Osteocyte (in vitro differentiated cells): ENCODE measurements at places on chromosomes 2 and 18. TPM values are rescaled to one million over a fixed set of nuclear protein-coding genes. Genes with fewer than 3 reads are reported as not detected.

Gene CFAP53
- 0.39 and 0.78 TPM in 2 replicates for total RNA-seq

Gene SNRPD1
- 36.2 and 37.7 TPM in 2 replicates for total RNA-seq

GRCh38 chr2:59888015-59888414, 665.4 kb downstream of the BCL11A start:
- H3K27ac ChIP-seq: no peak overlapping the region
- no peaks in the 10 kb centered on the region for H3K4me1 ChIP-seq
- no peak overlapping the region for H3K4me3 ChIP-seq
- no peaks in the 10 kb centered on the region for H3K36me3 ChIP-seq
- no peak for DNase-seq

DNA sequence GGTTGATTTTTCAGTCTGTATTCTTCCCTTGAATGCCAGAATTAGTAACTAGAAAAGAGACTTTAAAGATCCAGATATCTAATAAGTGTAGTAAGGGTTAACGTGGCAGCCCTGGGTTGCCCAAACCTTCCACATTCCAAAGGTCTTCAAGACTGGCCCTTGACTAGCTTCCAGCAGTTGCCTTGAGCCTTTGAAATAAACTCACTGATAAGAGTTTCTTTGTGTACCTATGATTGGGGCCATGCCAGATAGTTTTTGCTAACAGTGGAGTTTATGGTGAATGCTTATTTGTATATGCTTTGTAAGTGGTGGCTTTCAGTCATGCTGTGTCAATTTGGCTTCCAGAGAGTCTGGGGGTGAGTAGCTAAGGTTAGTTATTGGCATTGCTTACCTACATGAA, 722.3 kb downstream of the RNF144A start:
- no peaks in the 10 kb centered on the region for H3K36me3 ChIP-seq
- no peak overlapping the region for H3K4me3 ChIP-seq
- DNase-seq: no peak
- no peaks in the 10 kb centered on the region for H3K27me3 ChIP-seq
- H3K4me1 ChIP-seq: no peaks in the 10 kb centered on the region

DNA sequence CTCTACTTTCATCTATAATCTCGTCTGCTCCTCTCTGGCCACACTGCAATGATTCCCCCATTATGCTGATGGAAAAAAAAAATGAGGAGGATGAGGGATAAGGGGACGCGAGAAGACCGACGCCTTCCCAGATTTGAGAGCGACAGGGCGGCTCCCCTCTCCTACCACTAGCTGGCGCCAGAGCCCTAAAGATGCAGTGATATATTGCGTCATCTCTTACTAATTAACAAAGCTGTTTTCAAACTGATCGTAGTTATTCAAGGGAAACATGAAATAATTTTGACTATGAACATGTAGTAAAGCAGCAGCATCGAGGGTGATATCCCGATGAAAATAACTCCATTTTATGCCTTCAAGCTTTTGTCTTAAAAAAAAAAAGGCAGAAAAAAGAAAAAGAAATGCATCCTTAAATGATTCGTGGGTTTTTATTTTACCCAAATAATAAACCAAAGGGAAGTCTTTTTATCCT, 48.0 kb upstream of the HNRNPA3 start:
- no peaks in the 10 kb centered on the region for H3K36me3 ChIP-seq
- H3K4me1 ChIP-seq: peaks cover 6% of the 10 kb centered on the region
- H3K27me3 ChIP-seq: peaks cover 4% of the 10 kb centered on the region
- no peak overlapping the region for H3K4me3 ChIP-seq

DNA sequence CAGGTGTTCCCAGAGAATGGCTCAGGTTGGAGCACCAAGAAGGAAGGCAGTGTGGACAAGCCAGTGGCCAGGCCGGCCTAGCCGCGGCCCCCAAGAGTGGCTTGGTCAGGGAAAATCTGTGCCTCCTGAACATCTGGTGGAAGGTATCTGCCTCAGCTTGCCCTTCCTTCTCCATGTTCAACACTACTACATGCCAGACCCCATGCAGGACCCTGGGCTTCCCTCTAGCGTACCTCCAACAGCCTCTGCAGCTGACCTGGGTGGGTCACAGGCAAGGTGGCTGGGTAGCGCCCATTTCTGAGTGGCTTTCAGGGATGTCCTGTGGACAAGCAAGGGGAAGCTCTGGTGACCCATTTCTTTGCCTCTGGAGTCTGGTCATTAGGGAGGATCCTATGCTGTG, 7.7 kb downstream of the WNT10A start:
- DNase-seq: no peak
- no peaks in the 10 kb centered on the region for H3K36me3 ChIP-seq
- no peak overlapping the region for H3K4me3 ChIP-seq
- H3K27me3 ChIP-seq: peaks cover 43% of the 10 kb centered on the region
- H3K27ac ChIP-seq: no peak overlapping the region

- H3K36me3 ChIP-seq: peaks cover 22% of the 10 kb centered on the region
- H3K4me3 ChIP-seq: no peak overlapping the region
- peaks cover 12% of the 10 kb centered on the region for H3K4me1 ChIP-seq
- H3K27me3 ChIP-seq: no peaks in the 10 kb centered on the region
- peak overlapping the region; percentile 46 for H3K27ac ChIP-seq
- no peak for DNase-seq
Observed at GRCh38 chr2:152627351-152627957, 89.8 kb downstream of the PRPF40A start.

Gene RNF144A
- 9.0 and 9.6 TPM in 2 replicates for total RNA-seq

DNA sequence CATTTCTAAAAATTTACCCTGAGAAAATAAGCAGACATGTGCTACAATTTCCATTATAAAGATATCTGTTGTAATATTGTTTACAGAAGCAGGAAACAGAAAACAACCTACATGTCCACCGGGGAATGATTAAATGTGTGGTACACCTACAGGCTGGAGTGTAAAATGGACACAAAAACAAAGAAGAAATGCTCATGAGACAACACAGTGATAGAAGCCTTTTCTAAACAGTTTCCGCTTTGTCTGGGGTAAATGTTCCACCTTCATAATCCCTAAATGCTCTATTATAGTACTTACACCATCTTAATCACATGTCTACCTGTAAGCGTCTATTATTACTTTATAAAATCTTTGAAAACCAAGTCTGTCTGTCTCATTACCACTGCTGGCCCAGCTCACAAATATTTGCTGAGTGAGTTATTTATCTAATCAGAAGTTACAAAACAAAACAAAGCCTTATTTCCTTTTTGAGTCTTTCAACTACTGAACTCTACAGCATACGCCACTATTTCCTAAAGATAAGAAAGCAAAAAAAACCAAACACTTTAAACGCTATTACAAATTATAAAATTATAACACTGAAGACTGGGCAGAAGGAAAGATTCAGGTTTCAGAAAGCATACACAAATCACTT, 95.3 kb downstream of the PIGN start:
- H3K27ac ChIP-seq: no peak overlapping the region
- H3K27me3 ChIP-seq: no peaks in the 10 kb centered on the region
- peaks cover 14% of the 10 kb centered on the region for H3K36me3 ChIP-seq
- no peaks in the 10 kb centered on the region for H3K4me1 ChIP-seq
- no peak overlapping the region for H3K4me3 ChIP-seq

DNA sequence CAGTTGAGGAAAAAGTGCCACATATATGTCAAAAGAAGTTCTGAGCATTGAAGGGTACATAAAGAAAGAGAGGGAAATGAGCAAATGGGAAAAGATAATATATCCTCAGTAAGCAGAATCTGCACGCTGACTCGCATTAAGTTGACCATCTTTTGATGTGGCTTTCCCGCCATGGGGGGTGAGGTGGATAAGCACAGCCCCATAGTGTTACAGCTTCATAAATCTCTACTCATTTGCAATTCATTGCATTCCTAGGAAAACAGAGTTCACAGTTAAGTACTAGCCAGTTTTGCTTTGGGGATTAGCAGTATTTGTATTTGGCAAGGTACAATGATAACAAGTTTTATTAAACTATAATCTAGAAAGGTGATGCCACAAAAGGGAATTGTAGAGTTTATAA, 814.2 kb downstream of the LRP1B start:
- H3K4me3 ChIP-seq: no peak overlapping the region
- H3K4me1 ChIP-seq: no peaks in the 10 kb centered on the region
- DNase-seq: no peak
- H3K27ac ChIP-seq: no peak overlapping the region

DNA sequence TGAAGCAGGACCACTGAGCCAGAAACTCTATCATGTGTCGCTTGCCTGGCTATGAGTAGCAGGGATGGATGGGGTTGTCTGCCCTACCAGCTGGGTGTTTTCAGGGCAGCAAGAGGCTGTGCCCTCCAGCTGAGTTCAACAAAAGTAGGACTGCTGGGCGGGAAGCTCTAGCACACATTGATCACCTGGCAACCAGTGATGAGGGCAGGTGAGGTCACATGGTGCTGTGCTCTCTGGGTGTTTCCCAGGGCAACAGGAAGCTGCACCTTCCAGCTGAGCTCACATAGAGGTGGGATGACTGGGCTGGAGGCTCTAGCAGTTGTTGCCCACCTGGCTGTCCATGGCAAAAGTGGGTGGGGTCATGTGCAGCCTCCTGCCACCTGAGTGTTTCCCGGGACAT, 487.3 kb upstream of the VWC2L start:
- peaks cover 2% of the 10 kb centered on the region for H3K36me3 ChIP-seq
- H3K27ac ChIP-seq: no peak overlapping the region
- no peaks in the 10 kb centered on the region for H3K4me1 ChIP-seq
- DNase-seq: no peak
- no peak overlapping the region for H3K4me3 ChIP-seq
- H3K27me3 ChIP-seq: no peaks in the 10 kb centered on the region

DNA sequence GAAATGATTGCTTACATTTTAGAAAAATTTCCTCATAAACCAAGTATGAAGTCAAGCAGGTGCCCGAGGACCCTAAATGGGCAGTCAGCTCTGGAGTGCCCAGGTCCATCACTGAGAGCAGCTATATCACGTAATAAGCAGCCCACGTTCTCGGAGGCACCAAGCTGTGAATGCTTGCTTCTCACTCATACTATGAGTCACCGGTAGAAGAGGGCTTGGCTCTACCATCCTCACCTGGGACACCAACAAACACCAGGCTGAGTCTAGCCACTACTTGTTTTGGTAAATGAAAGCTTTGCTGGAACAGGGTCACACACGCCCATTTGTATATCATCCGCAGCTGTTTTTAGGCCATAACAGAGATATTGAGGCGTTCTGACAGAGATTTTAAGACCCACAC, 207.5 kb downstream of the SEPTIN10 start:
- peaks cover 45% of the 10 kb centered on the region for H3K36me3 ChIP-seq
- no peak overlapping the region for H3K4me3 ChIP-seq
- H3K27ac ChIP-seq: peak overlapping the region; percentile 38
- peaks cover 63% of the 10 kb centered on the region for H3K4me1 ChIP-seq

- H3K4me1 ChIP-seq: no peaks in the 10 kb centered on the region
- H3K27me3 ChIP-seq: no peaks in the 10 kb centered on the region
- no peak for DNase-seq
Observed at GRCh38 chr2:202560200-202560599, 74.6 kb upstream of the FAM117B start.

GRCh38 chr2:219331560-219332213, 857 bp downstream of the RESP18 start:
- no peak overlapping the region for H3K4me3 ChIP-seq
- no peak overlapping the region for H3K27ac ChIP-seq
- no peaks in the 10 kb centered on the region for H3K36me3 ChIP-seq
- peaks cover 63% of the 10 kb centered on the region for H3K27me3 ChIP-seq

Gene SIGLEC15
- total RNA-seq: 0.13 and 0.37 TPM in 2 replicates

DNA sequence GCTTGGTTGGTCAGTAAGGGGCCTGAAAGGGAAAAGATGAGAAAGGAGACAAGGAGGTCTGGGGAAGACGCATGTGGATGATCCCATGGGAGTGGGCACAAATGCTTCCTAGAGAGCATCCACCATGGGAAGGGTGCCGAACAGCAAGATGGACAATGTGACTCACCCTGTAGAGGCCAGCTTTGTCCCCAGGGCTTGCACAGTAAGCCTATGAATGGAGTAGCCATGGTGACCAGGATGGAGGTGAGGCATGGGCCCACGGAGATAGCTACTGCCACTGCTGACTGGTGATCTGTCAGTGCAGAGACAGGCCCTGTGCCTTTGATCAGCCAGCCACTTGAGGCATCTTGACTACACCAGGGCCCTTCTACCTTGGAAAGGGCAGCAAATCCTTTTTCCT, 172.6 kb downstream of the HAUS1 start:
- H3K4me3 ChIP-seq: no peak overlapping the region
- no peak for DNase-seq
- no peaks in the 10 kb centered on the region for H3K27me3 ChIP-seq
- no peak overlapping the region for H3K27ac ChIP-seq

DNA sequence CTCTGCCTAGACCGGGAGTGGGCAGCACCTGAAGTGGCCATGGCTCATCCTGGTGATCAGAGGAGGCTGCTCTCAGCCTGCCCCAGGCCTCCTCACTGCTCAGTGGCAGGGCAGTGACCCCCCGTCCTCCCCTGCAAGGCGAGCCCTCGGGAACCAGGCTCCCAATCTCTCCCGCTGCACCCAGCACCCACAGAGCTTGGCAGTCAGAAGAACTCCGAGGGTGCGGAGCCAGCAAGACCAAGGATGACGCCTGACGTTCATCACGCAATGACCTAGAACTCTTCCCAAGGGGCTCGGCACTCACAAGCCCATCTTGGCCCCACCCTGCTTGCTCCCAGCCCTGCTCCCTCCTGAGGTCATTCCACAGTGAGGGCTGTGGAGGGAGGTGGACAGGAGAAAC, 189.8 kb upstream of the SALL3 start:
- H3K4me3 ChIP-seq: no peak overlapping the region
- H3K36me3 ChIP-seq: no peaks in the 10 kb centered on the region
- H3K27me3 ChIP-seq: no peaks in the 10 kb centered on the region
- H3K4me1 ChIP-seq: no peaks in the 10 kb centered on the region
- no peak for DNase-seq

Gene DOK6
- total RNA-seq: 3.0 and 4.6 TPM in 2 replicates

DNA sequence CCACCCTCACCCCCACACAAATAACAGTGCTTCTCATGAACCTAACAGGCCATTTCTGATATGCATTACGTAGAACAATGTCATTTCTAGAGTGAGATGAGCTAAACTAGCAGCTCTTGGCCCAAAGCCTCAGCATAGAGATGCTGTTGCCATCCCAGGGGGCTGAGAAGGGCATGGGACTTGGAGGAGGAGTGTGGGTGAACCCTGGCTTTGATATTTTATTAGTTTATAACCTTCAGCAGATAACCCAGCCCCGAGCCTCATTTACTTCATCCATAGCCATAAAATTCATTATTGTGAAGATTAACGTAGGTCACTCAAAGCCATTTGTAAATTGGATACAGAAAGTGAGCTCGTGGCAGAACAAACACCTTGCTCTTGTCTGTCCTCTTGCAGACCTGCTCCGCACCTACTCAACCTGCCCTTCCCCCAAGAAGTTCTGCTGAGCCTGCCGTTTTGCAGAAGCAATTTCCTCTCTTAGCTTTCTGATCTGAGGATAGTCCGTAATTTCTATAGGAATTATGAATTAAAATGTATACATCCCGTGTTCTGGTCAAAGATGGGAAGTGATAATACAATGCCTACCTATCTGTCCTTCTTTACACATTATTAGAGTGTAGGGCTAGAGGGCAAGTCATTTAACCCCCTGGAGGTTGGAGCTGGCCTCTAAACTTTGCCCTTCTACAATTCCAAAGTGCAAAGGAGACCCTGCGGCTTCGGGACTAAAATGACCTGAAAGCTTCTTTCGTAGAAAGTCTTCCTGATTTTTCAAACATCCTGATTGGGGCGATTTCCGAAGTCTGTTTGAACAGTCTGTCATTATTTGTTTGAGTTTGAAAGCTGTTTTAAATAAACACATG, 187.4 kb downstream of the BCL2 start:
- peaks cover 22% of the 10 kb centered on the region for H3K27me3 ChIP-seq
- H3K36me3 ChIP-seq: no peaks in the 10 kb centered on the region
- H3K4me3 ChIP-seq: no peak overlapping the region
- no peaks in the 10 kb centered on the region for H3K4me1 ChIP-seq
- H3K27ac ChIP-seq: no peak overlapping the region
- DNase-seq: no peak

- no peaks in the 10 kb centered on the region for H3K36me3 ChIP-seq
- H3K27me3 ChIP-seq: no peaks in the 10 kb centered on the region
- no peak overlapping the region for H3K27ac ChIP-seq
- no peak overlapping the region for H3K4me3 ChIP-seq
- no peak for DNase-seq
Observed at GRCh38 chr2:239252801-239253200, 148.0 kb downstream of the HDAC4 start.
